Head of caudate nucleus (tissue), 42 donors: ENCODE measurements at places on chromosomes 12 and 14.

DNA sequence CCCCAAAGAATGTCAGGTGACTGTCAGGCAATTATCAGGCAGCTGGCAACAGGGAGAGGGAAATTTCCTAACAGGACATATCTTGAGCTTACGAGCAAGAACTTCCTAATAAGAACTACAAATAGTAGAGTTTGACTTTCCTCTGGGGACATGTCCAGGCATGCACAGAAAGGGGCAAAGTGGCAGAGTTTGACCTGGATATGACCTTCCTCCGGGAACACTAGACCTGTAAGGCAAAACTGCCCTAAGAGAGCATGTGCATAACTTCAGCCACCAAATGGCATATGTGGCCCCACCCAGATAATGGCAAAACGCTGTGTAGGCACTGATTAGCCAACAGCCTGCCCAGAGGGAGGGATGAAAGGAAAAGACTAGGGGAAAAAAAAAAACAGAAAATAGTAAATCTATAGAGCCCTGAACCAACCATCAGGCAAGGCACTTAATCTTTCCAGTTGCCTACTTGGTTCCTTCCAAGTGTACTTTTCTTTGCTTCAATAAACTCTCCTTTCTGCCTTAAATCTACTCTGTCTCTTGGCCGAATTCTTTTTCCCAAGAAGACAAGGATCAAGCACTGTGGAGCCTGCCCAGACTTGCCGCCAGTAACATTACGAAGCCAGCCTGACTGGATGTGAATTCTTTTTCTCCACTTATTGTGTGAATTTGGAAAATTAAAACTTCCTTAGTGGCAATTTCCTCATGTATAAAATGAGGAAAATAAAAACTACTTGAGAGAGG, 164.1 kb downstream of the SPTSSA start:
- no peak for DNase-seq

GRCh38 chr12:82608706-82609105, 78.0 kb upstream of the TMTC2 start:
- DNase-seq, result no peak

GRCh38 chr12:43167691-43168090, 384.3 kb downstream of the ADAMTS20 start:
- no peak for DNase-seq

DNA sequence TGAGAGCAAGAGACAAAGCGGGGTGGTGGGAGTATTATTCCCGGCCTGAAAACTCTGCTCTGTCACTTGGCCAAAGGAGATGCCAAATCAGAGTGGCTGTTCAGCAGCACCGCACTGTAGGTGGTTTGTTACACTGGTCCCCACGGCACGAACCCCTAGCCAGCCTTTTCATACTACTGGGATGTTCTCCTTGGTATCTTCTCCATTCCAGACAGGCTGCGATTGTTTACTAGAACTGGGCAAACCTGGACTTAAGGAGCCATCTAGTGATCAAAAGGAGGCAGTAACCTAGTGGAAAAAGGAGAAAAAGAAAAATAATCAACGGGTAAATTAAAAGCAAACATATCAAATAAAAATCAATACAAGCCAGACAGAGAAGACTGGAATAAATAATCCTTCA, 58.9 kb upstream of the TMTC2 start:
- no peak for DNase-seq

- no peak for DNase-seq
Observed at GRCh38 chr14:63938198-63939005, 85.6 kb downstream of the SYNE2 start.

DNA sequence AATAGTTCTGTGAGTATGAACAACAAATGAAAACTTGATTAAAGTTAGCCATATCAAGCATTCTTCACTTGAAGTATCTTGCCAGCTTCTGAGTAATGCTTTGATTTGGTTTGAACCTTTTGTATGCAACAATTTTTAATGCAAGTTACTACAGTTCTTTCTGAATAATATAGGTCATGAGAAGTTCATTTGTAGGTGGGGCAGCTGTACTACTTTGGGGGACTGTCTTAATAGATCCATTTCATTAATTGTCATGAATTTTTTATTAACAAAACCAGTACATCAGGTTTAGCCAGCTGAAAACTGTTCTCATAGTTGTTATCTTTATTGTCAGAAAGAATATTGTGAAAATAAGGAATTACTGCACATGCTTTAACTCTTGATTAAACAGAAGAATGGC, 142.7 kb downstream of the FOXA1 start:
- no peak for DNase-seq

GRCh38 chr12:70449074-70449752, 83.1 kb downstream of the KCNMB4 start:
- no peak for DNase-seq

- DNase-seq, result no peak
Observed at GRCh38 chr12:128137140-128137539, 129.8 kb upstream of the TMEM132C start.

GRCh38 chr12:42804928-42805327, 215.4 kb upstream of the PRICKLE1 start:
- DNase-seq, result no peak

- DNase-seq, result peak; percentile 46
Observed at GRCh38 chr12:4809449-4810218, 89.4 kb downstream of the GALNT8 start.

GRCh38 chr12:101439236-101439635, 31.7 kb upstream of the ARL1 start:
- no peak for DNase-seq

DNA sequence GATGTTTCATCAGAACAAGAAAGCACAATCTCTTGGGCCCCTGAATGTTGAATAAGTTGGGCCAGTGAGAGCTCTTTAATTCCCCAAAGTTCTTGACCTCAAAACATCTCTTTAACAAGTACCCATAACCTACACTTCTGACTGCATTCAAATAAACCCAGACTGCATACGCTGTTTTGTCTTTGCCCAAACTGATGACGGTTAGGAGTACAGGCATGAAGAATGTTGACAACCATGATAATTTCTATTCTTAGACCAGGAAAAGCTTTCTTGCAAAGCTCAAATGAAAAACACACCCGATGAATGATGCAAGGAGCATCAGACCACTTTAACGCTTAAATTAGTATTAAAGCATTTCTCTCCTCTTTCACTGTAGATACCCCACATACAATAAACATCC, 11.7 kb upstream of the RAB3IP start:
- DNase-seq, result no peak

DNA sequence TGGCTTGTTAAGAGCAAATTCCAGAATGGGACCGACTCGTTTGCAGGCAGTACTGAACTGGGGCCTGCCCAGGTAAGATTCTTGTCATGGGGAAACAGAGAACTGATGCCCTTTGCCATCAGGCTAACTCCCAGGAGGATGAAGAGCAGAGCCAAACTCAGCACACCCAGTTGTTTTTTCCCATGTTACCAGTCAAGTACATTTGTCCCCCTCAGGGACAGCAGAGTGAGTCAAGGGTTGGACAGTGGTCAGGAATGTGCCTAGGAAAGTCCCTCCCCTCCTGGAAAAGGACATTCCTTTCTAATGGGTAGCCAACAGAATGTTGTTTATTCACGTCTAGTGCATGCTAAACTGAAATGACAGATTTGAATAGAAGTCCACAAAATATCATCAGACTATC, 1.6 kb downstream of the ART4 start:
- DNase-seq, result no peak

- DNase-seq, result no peak
Observed at GRCh38 chr14:41073544-41073943, 533.1 kb upstream of the LRFN5 start.

- DNase-seq, result no peak
Observed at GRCh38 chr12:16154990-16155389, 122.5 kb downstream of the SLC15A5 start.

DNA sequence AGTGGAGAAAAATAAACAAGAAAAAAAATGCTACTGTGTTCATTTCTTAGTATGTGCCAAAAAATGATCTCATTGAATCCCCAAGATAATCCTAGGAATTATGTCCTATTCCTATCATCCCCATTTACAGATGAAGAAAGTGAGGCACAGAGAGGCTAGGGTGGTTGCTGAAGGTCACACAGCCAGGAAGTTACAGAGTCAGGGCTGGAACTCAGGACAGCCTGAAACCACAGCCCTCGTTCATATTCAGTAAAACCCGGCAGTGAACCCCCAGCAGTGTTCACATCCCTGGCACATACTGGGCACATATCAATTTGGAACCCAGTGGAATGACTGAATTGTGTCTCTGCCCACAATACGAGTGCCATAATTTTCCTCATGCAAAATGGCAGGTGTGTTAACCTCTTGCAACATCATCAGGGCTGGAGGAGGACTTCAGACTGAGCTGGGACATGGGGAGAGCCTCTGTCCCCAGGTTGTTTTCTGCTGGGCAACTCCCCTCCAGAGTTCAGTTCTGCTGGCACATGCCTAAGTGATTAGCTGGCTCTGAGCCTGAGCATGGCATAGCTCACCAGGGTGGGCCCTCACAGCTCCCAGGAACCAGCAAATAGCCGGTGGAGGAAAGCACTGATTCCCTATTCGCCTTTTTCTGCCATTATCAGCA, 2.0 kb upstream of the PPP1CC start:
- no peak for DNase-seq

- DNase-seq, result no peak
Observed at GRCh38 chr12:121278169-121279070, 18.1 kb downstream of the CAMKK2 start.

DNA sequence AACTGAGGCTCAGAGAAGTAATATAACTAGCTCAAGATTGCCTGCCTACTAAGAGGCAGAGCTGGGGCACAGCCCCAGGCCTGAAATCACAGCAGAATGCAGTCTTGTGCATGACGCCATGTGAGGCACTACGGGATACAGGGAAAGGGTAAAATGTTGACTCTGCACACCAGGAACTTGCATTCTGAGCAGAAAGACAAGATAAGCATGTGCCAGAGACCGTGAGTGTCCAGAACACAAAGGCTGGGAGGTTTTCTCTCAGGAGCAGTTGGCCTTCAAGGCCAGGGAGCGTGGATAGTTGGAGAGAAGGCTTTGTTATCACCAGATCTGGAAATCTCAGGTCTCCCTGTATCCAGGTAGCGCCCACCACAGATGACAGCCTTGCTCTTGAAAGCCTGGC, 23.2 kb upstream of the MLEC start:
- DNase-seq, result no peak

DNA sequence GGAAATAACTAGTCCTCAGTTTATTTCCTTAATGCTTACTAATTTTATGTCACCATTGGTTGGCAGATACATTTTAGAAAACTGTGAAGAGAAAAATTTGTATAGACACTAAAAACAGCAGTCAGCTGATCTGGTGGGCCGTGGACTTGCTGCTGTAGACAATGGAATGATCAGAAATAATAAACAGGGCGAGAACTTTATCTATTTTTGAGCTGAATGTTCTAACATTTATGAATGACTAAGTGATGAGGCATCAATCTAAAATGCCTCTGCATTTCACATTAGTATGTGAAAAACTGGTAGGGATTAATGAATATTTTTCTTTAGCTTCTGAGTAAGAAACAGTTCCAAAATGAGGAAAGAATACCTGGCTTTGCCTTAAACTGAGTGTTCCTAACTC, 24.8 kb upstream of the PKP2 start:
- DNase-seq, result no peak

DNA sequence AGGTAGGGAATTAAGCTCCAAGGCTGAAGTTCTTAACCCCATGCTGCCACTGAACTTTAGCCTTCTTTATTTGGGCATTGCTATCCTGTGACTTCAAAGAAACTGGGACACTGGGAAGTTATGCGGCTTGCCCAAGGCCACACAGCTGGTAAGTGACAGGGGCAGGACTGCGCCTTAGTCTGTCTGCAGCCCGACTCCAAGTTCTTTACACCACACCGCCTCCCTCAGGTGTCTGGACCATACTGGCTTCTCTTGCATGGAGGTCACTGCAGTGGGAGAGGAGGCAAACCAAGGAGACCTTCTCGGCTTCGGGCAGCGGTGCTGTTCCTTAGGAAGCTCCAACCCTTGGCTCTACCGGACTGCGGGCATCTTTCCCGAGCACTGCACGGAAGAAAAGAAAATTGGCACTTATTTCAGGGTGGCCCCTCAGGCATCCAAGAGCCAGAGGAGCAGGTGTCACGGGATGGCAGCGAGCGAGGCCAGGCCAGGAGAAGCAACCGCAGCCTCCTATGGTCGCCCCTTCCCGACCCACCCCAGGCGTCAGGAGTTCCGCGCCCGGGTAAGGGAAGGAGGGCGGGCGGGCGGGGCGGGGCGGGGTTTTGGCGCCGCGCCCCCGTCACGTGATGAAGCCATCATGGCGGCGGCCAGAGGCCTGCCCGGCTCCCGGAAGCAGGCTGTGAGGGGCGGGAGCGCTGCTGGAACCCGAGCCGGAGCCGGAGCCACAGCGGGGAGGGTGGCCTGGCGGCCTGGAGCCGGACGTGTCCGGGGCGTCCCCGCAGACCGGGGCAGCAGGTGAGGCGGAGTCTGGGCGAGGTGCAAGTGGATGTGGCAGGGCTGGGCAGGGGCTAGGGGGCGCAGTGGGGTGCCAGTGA, 16.4 kb upstream of the ESPL1 start:
- peak; percentile 77 for DNase-seq

DNA sequence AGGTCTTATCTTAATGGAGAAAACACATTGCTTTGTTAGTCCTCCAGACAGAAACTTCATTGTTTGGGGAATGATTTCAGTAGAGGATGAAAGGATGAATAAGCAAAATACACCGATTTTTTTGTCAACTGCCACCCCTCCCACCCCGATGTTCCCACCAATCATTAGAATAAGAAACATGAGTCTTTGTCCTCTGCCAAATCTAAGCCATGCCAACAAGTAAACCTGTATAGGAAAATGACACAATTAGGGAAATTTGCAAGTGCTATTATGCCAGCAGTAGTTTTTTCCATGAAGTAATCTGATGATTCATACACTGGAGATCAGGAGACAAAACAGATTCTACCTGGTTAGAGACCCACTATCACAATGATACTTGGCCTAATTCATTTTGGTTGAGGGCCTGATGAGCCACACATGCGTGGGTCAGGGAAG, 35.9 kb downstream of the FLRT2 start:
- DNase-seq, result no peak

- no peak for DNase-seq
Observed at GRCh38 chr14:30267141-30267540, 291.8 kb upstream of the G2E3 start.

DNA sequence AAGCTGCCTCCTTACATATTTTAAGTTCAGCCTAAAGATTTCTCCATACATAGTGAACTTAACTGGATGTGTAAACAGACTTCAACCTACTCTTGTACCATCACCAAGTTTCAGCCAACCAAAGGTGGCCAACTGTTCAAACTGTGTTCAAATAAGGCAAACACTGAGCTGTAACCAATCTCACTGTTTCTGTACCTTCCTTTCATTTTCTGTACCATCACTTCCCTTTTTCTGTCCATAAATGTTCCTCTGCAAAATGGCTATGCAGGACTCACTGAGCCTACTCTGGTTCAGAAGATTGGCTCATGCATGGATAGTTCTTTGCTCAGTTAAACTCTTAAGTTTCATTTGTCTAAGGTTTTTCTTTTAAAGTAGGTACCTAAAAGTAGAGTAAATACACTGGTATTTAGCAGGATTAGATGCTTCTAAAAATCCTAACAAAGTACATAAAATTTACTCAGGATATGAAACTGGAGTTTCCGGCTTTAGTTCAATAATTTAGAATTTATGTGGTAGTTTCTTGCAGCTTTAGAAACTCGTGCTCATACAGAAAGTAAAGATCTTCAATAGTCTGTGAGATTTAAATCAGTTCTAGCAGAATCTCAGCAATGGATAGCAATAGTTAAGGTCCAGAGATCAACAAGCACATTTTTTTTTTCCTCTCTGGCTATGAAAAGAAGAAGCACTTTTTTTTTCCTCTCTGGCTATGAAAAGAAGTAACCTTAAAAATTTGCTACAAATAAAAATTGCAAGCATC, 282.0 kb upstream of the PPFIA2 start:
- DNase-seq, result no peak
